ENCODE measurements at places on chromosomes 1 and 21.

DNA sequence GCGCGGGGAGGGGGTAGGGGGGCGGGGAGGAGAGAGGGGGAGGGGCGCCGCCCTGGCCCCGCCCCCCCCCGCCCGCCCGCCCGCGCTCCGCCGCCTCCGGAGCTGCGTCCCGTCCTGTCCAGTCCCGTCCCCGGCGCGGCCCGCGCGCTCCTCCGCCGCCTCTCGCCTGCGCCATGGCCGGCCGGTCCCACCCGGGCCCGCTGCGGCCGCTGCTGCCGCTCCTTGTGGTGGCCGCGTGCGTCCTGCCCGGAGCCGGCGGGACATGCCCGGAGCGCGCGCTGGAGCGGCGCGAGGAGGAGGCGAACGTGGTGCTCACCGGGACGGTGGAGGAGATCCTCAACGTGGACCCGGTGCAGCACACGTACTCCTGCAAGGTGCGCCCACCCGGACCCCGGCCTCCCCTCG is at the start of gene AGRN:
AGRN (plus strand) TSS at position 121 of the 405 bp plus-strand sequence; CDS start at position 174, 53 bp downstream.
- peak; percentile 61 for DNase-seq

- DNase-seq, result no peak
These were observed 19.7 kb upstream of the RIPK4 start for GRCh38 chr21:41786509-41786987.

DNA sequence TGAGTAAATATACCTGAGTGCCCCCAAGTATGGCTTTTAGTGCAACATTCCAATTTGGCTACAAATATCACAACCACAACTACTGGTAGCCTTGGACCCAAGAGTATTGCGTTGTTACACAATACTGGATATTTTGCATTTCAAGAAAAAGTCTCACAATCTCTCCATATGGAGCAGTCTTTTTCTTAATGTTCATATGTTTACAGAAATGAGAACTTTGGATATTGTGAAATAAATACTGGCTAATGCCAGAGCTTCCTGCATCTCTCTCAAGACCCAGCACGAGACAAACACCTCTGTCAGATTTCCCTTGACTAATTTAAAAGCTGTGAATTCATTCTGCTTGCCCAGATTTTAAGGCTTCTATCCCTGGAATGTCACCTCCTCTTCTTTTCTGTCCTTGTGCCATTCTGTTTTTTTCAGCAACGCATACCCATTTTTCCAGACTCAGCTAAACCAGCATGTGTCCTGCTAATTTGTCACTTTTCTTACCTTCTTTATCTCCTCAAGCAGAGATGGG is 136.2 kb upstream of the BACE2 start:
- DNase-seq, result no peak

GRCh38 chr1:2845869-2846268 is 44.4 kb upstream of the TTC34 start:
- no peak for DNase-seq

- DNase-seq, result no peak
These were observed 275.1 kb upstream of the VAMP3 start for GRCh38 chr1:7495962-7496361.

- DNase-seq, result no peak
These were observed 23.4 kb downstream of the GTF2B start for GRCh38 chr1:88867743-88868521.

DNA sequence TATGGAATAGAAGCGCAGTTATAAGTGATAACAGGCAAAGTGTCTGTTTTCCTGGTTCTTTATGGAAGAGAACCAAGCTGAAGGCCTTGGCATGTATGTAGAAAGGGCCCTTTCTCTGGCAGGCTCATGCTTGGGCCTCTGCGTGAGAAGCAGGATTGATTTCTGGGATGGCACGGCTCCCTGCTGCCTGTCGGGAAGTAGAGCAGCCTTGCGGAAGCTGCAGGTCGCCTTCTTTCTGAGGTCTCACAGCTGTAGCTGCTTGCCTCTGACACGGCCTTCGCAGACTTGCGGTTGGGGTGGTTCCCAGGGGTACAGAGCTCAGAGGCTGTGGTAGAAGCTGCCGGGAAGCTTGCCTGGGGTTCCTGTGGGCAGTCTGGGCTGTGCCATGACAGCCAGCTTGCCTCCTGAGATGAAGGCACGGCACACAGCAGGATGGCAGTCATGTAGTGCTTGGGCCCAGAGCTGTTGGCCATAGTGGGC is 39.4 kb downstream of the TRAPPC10 start:
- no peak for DNase-seq

GRCh38 chr1:32886004-32886827 is at the start of gene HPCA:
Gene HPCA, plus strand, starts transcription at chr1:32886491. Its CDS starts 2,408 bp downstream, at chr1:32888899.
- DNase-seq, result peak; percentile 72

- DNase-seq, result no peak
These were observed 1.4 kb downstream of the ELAVL4 start for GRCh38 chr1:50110151-50110550.

- no peak for DNase-seq
These were observed 647 bp downstream of the S100A8 start for GRCh38 chr1:153389973-153390879.

DNA sequence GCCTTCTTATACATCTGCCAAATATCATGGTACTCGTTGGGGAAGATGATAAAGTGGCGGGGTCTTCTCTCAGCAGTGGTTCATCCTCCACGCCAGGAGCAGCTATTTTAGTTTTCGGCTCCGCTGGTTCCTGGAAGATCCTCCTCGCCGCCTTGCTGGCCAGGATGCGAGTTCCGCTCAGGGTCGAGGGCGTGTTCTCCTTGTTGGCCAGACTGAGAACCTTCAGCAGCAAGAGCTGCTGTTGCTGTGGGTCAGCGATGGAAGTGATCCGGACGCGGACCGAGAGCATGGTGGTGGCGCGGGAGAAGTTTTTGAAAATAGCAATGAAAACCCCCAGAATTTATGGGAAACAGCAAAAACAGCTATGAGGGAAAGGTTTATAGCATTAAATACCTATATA is 11.4 kb upstream of the CFAP126 start:
- DNase-seq, result no peak

- no peak for DNase-seq
These were observed 18.6 kb upstream of the POU2F1 start for GRCh38 chr1:167202049-167202448.

DNA sequence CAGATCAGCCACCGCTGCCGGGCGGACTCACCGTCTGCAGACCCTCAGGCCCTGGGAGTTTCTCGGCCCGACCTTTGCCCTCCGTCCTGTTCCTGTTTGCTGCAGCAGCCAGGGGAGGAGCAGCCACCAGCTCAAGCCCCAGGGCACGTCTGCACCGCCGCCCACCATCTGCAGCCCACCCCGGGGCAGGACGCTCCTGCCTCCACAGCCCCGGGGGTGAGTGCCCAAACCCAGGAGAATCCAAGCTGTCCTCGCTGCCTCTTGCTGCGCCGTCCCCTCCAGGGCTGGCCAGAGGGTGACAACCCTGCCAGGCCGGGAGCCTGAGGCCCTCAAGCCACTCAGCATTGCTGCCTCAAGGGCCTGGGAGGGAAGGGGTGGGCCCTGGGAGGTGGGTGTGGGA is 1.2 kb upstream of the SLC25A34 start:
- DNase-seq, result no peak

- DNase-seq, result no peak
These were observed 199.0 kb upstream of the DPYD start for GRCh38 chr1:98119796-98120195.

GRCh38 chr1:116605315-116605714 is 34.5 kb upstream of the CD58 start:
- DNase-seq, result no peak

- DNase-seq, result peak; percentile 87
These were observed 12.2 kb downstream of the ADAMTSL4 start for GRCh38 chr1:150561254-150561973.

GRCh38 chr1:232211149-232211548 is 418.8 kb downstream of the SIPA1L2 start:
- DNase-seq, result peak; percentile 19

DNA sequence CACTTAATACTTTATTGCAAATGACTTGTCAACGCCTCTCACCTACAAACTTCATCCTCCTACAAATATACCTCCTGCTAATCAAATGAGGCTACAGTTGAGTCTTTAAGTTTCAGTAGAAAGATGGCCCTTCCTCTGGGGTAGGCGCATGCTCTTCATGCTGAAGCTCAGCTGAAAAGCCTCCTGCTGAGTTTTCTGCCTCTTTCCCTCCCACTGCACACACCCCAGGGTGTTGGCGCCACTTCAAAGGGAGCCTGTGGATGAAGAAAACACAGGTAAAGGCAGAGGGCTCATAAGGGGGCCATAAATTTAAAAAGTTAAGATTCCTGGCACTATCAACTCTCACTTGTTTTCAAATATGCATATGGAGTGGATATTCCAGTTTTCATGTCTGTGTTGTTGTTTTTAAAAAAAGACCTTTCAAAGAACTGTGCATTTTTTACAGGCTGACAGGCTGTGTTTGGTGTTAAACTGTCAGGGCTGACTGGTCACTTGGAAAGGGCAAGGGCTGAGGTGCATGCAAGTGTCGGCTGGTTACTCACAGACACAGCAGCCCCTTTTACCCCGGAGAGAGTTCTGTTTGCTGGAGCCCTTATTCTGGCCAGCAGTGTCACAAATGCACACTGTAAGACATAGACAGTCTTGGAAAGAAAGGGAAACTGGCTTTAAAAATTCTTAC is 42.9 kb upstream of the LGALS8 start:
- no peak for DNase-seq

DNA sequence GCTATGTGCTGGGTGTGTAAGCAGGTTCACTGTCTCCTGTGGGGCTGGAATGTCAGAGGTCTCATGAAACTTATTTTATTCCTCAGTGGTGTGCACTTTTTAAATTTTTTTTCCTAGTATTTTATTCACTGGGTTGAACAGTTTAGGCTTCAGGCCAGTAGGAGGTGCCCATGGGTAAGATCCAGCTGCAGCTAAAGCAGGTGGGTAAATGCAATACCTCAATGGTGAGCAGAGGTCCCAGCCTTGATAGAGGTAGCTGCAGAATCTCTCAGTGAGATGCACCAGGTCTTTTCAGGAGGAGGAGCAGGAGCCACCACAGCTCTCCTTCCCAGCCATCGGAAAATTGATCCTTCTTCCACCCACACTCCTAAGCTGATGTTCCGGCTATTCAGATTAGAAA is 12.6 kb upstream of the OR6N2 start:
- DNase-seq, result peak; percentile 47

- no peak for DNase-seq
These were observed 55.4 kb downstream of the EPRS1 start for GRCh38 chr1:219990782-219991510.

DNA sequence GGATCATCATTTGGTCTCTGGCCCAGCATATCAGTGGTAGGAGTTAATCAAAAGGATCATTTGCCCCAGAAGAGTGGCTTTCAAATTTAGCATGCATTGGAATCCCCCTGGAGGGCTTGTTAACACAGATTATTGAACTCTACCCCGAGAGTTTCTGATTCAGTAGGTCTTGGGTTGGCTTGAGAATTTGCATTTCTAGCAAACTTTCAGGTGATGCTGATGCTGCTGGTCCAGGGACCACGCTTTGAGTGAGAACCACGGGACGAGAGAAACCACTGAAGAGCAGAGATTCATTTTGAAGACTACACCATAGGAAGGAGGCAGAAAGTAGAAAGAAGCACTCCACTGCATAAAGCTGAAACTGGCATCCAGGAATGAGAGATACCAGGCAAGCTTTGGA is 81.3 kb upstream of the DUSP10 start:
- no peak for DNase-seq

- no peak for DNase-seq
These were observed 187.7 kb upstream of the EDN2 start for GRCh38 chr1:41672173-41672572.

DNA sequence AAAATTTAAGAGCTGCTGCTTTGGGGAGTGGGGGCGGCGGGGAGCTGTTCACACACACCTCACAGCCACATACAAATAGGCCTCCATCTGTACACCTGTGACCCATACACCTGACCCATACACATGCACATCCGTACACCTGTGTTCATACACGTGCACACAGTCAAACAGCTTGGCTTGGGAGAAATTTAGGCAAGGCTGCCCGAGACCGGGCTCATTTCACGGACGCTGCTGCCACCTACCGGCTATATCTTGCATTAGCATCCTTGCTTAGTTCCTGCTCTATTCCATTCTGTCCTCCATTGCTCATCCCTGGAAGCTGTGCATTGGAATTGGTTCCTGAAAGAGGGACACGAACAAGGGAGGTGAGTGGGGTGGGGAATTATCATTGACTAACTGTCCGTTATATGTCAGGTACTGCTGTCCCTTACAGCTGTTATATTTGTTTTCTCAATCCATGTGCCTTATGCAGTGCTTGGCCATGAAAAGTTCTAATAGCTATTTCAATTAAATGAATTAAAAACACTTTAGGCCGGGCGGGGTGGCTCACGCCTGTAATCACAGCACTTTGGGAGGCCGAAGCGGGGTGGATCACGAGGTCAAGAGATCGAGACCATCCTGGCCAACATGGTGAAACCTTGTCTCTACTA is 37.1 kb upstream of the EPB41 start:
- DNase-seq, result peak; percentile 83

GRCh38 chr1:58739856-58740466 is 40.1 kb upstream of the MYSM1 start:
- DNase-seq, result no peak

GRCh38 chr21:41593051-41593759 is 85.2 kb upstream of the TMPRSS2 start:
- DNase-seq, result no peak

DNA sequence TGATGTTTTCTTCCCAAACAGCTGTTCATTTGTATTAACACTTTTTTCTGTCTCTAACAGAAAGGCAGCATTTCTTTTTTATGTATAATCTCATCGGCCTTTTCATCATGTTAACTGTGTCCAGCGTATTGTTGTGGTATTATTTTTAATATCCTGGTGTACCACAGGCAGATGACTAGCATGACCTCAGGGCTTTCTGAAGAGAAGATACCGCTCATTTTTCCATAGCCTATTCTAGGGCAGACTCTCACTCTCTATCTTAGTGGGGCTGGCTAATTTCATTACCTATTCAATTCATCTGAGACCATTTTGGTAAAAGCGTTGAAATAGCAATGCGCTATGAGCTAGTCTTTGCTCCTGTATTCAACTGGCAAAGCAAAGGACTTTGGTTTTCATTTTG is 209.9 kb downstream of the SDCCAG8 start:
- DNase-seq, result no peak

- peak; percentile 76 for DNase-seq
These were observed 20.9 kb downstream of the SLAMF1 start for GRCh38 chr1:160625725-160626498.

GRCh38 chr1:67890857-67891256 is 57.6 kb upstream of the GNG12 start:
- no peak for DNase-seq

- DNase-seq, result no peak
These were observed 18.7 kb upstream of the EPHA8 start for GRCh38 chr1:22544606-22545005.

GRCh38 chr1:21775550-21775914 is 7.4 kb downstream of the USP48 start:
- no peak for DNase-seq

DNA sequence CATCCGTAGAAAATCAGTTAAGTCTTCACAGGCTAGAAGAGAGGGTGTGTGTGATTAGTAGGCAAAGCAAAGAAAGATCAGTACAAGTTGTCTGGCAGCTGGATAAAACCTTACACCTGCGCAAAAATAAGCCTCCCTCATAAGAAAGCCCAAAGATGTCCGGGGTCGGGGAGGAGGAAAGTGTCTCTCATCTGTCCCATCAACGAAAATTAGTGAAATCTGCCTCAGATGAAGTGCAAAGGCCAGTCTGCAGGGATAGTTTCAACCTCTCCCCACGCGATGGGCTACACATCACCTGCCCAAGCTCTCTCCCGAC is 333.9 kb downstream of the SRGAP2C start:
- no peak for DNase-seq

- no peak for DNase-seq
These were observed 35.4 kb downstream of the GALNT2 start for GRCh38 chr1:230102472-230102871.
